ENCODE measurements at places on chromosomes 4 and X.

DNA sequence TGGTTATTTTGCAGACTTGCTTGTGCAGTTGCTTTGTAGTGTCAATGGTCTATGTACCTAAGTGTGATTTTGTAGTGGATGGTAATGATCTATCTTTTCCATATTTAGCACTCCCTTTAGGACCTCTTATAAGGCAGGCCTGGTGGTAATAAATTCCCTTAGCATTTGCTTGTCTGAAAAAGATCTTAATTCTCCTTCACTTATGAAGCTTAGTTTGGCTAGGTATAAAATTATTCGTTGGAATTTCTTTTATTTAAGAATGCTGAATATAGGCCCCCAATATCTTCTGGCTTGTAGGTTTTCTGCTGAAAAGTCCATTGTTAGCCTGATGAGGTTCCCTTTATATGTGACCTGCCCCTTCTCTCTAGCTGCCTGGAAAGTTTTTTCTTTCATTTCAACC lies 10.6 kb upstream of the HSD17B13 start:
- DNase-seq, result no peak

- no peak for DNase-seq
These were observed 127.2 kb downstream of the ARHGEF9 start for GRCh38 chrX:63657821-63658220.

DNA sequence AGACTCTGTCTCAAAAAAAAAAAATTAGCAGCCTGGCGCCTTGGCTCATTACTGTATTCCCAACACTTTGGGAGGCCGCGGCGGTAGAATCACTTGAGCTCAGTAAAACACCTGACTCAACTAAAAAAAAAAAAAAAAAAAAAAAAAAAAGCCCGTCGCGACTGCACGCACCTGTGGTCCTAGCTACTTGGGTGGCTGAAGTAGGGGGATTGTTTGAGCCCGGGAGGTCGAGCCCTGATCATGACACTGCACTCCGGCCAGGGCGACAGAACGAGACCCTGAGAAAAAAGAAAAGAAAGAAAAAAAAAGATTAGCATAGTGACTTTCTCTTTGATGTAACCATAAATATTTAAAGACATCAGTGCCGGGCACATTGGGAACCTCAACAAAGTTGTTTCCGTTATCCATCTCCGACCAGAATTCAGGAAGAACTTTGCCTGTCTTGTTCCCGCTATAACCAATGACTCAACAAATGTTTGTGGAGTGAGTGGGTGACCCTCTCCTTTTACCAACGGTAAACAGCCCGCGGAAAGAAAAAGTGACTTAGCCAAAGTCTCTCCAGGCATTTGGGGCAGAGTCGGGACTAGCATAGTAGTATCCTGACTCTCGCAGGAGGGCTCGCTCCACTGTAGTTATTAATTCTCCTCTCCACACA lies 553 bp upstream of the MED28 start:
- peak; percentile 1 for DNase-seq

- DNase-seq, result peak; percentile 66
These were observed 92.2 kb downstream of the PALLD start for GRCh38 chr4:168588916-168589531.

GRCh38 chrX:69038188-69038587 lies 127.1 kb downstream of the PJA1 start:
- no peak for DNase-seq

GRCh38 chr4:36286481-36286871 lies 5.1 kb downstream of the DTHD1 start:
- no peak for DNase-seq

GRCh38 chr4:59200992-59201391 lies 1999.1 kb upstream of the ADGRL3 start:
- DNase-seq, result no peak

DNA sequence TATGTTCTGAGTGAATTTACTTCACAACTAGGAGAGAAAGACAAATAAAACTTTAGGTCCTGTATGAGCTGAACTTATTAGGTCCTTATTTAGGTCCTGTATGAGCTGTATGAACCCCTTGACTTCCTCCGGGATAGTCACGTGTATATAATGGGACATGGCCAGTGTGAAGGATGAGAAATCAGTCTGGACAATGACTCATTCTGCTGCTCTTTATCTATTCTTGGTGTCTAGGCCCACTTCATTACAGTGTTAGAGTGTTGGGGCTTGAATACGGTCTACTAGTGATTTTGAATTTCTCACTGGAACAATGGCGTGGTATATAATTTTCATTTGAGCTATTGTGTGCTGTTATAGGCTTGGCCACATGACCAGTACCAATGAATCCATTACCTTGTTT lies 21.9 kb downstream of the STK26 start:
- DNase-seq, result no peak

DNA sequence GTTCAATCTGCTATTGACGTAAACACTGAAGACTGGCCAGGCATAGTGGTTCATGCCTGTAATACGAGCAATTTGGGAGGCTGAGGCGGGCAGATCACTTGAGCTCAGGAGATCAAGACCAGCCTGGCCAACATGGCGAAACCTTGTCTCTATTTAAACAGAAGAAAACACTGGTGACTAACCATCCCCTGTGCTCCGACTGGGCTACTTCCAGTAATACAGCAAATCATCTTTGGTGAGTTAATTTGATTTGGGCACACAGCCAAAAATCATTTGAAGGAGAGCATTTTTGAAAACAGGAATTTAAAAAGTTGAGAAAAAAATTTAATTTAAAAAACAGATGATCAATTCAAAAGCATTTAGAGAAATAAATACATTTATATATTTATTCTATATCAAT lies 52.0 kb downstream of the SEC24D start:
- no peak for DNase-seq

- no peak for DNase-seq
These were observed 23.0 kb downstream of the HTRA3 start for GRCh38 chr4:8292478-8293107.

- no peak for DNase-seq
These were observed 461.0 kb upstream of the GALNT7 start for GRCh38 chr4:172707622-172708021.

DNA sequence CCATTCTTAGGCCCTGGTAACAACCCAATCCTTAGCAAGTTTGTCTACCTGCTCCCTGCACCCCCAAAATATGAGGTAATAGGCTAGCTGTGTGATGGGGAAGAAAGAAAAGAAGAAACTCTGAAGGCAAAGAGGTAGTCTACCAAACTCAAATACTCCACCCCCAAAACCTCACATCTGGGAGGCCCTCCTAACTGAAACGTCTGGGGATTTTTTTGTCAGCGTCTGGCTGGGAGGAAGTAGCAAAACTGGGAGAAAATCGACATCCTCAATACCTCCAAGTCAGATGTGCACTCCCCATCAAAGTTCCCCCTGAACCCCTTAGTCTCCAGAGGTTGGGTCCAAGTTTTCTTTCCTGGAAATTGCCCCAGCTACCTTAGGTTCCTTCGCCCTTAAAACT lies 1.0 kb downstream of the LAMP2 start:
- DNase-seq, result no peak

DNA sequence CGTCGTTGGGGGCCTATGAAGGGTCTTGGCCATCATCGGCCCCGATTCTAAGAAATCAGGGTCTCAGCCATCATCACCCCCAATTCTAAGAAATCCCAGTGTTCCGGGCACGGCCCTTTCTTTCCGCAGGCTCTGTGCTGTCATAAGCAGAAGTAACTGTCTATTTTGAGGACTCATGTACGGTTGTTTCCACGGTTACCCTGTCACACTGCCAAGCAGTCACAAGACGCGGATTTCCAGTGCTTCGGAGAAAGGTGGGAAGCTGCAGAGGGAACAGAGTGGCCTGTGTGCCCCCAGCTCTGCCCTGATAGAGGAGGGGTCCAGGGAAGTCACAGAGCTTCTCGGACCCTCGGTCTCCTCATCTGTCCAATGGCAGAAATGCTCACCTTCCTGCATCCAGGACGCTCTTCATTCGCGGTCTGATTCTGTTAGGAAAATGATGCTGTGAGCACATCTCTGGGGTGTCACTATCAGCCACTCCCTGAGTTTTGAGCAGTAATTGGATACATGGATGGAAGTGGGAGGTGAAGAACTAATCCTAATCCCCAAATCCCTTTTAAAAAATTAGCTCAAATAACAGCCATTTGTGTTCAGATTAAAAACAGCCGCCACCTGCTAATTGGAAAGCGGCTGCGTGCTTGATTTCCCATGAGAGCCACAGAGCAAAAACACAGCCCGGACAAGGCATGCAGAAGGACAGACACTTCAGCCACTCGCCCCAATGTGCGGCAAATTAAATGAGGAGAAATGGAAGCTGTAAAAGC lies 73.1 kb downstream of the WFS1 start:
- no peak for DNase-seq

DNA sequence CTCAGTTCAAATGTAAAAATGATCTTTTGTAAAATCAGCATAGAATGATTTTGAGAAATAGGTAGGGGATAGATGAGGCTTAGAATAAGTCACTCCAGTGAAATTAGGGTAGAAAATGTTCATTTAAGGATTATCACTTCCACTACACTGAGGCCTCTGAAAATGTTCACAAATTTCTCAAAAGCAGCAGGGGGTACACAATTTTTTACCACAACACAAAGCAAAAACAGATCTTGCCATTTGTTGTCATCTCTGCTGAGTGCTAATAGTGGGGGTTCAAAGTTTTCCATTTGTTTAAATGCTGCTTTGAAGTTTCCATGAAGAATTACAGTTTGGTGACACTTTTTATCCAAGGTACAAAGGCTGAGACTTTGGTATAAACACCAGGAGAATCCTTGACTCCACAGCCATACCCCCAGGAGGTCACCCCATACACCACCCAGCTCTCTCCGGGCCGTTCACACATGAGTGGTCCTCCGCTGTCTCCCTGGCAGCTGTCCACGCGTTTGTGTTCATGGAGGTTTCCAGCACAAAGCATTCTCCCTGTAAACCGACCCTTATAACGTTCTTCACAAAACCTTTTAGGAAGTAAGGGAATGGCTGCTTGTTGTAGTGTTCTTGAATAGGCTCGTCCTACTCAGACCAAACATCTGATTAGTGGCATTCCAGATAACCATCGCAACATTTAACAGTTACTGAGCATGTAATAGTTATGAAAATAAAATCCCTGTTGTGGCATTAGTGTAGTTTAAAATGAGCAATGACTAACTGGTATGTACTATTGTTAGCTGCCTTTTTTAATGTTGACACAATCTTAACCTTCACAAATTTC lies 71.0 kb downstream of the PRSS12 start:
- no peak for DNase-seq

DNA sequence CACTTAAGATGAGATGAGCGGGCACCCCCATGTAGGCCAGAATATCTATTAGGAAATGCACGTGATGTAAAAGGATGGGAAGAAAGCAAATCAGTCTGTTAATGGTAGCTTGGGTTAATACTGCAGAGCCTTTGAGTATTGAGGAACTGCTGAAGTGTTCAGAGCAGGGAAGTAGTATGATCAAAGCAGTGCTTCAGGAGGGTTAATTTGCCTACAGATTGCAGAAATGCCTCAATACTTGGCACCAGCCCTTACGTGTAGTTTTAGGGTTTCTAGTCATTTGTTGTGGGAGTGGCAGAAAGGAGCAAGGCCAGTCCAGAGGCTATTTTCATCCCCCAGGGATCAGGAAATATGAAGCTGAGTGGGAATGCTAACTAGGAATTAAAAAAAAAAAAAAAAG lies 19.7 kb downstream of the ZFX start:
- no peak for DNase-seq

GRCh38 chr4:14410516-14410915 lies 591.8 kb upstream of the CPEB2 start:
- DNase-seq, result no peak

GRCh38 chrX:103464072-103464773 lies 55.1 kb downstream of the RAB40A start:
- DNase-seq, result no peak

DNA sequence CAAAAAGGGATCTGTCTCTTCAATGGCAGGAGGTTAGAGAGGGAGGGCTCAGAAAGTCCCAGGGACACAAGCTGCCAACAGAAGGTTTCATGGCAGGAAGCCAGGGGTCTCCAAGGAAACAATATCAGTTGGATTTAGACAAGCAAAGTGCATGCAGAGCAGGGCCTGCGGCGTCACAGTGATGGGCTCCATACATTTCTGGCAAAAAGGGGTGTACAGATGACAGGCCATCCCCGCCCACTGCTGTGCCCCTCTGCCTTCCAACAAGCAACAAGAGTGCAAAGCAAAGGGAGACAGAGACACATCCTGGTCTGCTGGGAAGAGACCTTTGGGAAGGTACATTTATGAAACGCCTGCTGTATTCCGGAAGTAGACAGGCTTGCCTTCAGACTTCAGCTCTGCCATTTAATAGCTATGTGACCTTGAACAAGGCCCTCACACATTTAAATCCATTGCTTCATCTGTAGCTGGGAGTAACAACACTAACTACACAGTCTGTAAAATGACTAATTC lies 121.2 kb downstream of the AFAP1 start:
- no peak for DNase-seq

GRCh38 chrX:138756234-138756633 lies 44.7 kb upstream of the FGF13 start:
- no peak for DNase-seq

- no peak for DNase-seq
These were observed 153.6 kb downstream of the RBMX2 start for GRCh38 chrX:130555341-130555740.

All from epithelial cell of proximal tubule (primary cell).